Caudate nucleus (tissue), 63 donors: ENCODE measurements at places on chromosomes 7 and 10.

- DNase-seq: no peak
These were observed 2.3 kb downstream of the GLRX3 start for GRCh38 chr10:130138479-130138866.

GRCh38 chr7:71548746-71549145, 416.8 kb downstream of the GALNT17 start:
- DNase-seq: no peak

DNA sequence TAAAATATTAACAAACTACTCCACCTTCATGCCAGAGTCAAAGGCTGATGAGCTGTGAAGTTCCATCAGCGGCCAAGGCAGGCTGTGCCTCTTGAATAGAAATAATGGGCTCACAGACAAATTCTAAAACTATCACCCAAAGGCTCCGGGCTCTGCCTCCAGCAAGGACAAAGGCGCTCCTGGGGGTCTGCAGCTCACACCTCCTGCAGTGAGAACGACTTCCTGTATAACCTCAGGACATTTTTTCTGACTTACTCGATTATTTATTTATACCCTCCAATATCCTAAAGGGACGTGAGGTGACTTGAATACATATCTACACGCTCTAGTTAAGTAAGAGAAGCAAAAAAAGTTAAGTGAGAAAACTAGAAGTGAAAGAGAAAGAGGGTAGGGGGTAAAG, 500.7 kb downstream of the CCSER2 start:
- no peak for DNase-seq

DNA sequence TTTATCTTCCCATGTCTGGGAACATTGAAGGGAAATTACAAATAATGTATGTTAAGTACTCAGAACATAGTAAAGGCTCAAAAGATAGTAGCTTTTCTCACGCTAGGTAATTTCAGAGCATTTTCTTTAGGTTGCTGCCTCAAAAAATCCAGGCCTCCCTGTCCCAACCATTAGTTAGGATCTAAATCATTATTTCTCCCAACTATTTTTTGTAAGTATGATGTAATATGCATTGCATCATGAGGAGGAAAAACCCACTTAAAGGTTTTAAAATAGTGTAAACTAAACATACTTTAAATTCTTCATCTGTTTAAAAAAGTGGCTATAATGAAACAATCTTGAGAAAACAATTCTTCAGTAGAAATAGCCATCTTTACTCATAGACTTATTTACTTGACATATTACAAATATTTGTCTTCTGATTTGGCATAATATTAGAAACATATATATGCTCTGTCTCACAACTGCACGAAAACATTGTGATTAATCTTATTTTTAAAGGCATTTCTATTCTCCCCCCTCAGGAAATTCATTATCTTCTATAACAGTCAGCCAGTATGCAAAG, 329.3 kb downstream of the ELMO1 start:
- DNase-seq: no peak

DNA sequence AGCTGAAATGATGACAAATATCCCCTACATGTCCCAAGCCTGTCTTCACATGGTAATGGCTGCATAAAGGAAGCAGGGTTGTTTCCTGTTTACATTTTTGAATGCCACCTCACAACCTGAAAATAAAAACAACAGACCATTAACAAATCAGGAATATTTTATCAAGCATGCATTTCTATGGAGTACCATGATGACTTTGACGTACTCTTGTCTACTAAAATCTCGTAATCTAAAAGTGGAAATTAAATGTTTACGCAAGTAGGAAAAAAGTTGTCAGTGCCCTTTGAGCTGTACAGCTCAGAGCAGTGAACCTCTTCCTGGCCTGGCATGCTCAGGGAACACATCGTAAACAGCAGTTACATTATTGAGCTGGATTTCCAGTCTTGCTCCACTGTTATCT, 194.1 kb downstream of the INHBA start:
- DNase-seq: no peak

- DNase-seq: no peak
These were observed 684 bp upstream of the HOXA5 start for GRCh38 chr7:27143950-27144780.

DNA sequence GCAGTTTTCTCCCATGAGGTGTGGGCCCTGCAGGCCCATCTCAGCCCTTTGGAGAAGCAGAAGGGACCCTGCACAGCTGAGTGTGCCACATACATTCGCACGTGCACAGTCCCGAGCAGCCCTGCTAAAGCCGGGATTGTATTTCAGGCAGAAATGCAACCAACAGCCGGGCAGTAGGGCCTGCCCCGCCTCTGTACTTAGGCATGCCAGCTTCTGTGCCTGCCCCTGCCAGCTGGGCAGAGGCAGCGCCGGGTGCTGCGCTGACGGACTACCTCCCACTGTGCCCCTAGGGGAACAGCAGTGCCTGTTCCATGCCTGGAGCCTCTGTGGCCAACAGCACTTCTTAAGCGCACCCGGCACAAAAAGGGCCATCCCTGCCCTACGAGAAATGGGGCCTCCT, 170.3 kb downstream of the NEURL1 start:
- DNase-seq: peak; percentile 43

GRCh38 chr7:80410081-80410480, 101.8 kb downstream of the GNAT3 start:
- DNase-seq: no peak

DNA sequence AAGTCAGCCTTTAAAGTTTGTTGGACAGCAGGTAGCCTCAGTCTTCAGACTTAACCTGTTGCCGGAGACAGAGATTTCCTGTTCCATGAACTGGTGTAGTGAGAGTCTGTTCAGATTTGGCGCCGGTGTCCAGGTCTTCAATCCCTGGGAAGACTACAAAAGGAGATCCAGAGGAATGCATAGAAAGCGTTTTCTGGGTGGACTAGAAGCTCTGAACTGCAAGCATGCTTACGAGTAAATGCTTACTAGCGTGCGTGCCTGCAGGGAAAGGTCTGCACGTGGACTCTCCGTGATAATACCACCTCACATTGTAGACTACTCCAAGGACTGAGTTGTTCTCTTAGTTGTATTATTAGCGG, 878 bp downstream of the GLRX3 start:
- DNase-seq: no peak

- no peak for DNase-seq
These were observed 3.1 kb downstream of the AASS start for GRCh38 chr7:122140918-122141317.

DNA sequence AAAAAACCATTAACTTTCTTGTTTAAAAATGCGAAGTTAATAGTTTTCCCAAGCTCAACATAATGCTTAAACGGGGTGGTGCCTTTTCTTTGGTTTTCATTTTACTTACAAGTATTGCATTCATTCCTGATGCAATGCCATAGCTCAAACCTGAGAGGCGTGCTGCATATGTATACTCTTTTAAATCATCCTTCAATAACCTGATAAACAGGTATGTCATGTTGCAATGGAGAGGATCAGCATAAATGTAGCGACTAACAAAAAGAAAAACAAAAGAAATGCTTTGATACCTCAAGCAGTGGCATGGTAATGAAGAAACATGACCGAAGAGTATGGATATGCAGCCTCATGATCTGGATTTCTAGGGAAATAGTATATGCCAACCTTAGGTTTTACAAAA, 95.4 kb downstream of the IDE start:
- no peak for DNase-seq

GRCh38 chr7:150992051-150992640, 1.3 kb downstream of the NOS3 start:
- DNase-seq: no peak

DNA sequence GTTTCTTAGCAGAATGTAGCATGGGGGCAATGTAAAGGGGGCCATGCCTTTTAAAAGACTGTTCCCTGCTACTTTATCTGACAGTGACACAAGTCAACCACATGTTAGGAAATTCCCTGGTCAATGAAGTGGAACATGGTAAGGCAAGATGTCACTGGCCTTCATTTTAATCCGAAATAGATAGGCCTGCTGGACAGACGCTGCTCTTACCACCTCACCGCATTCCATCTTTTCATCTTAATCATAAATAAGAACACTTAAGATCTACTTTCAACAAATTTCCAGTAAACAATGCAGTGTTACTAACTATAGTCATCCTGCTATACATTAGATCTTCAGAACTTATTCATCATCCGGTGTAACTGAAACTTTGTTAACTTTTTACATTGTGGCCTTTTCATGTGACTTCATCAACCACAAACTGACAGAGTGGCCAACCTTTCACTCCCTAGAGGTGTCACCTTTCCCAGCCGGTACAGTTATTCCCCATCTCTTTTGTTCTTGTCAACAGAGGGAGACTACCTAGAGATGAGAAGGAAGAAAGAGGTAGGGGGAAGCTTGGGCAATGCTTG, 15.6 kb downstream of the ASB4 start:
- DNase-seq: no peak

- no peak for DNase-seq
These were observed 251.1 kb upstream of the LRRN3 start for GRCh38 chr7:110839866-110840265.

- no peak for DNase-seq
These were observed 3.5 kb upstream of the FAM20C start for GRCh38 chr7:188727-189500.

DNA sequence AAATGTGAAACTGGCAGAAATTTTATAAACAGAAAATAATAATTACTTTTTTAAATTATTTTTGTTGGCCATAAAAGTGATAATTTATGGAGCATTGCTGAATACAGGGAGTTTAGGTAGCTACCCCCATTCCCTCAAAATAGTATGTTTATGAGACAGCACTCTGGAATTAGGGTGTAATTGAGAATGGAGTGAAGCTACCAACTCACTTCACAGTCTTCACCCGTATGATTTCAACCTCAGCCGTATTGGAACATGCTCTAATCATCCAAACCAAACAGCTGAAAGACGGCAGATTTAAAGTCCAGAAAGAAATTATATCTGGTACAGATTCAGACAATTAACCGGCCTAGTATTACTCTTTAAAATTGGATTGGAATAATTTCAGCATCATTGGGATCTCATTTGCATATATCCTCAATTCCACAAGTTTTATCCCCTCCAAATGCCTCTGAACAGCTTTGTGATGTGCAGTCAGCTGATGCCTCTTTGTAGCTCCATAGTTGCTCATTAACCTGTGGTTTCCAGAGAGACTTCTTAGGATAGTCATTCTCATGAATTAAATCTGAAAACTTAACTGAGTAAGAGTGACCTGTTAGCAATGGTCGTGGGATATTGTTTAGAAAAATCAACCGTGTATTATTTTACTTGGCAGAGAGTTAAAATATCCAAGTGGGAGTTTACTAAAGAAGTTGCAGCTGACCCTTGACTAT, 59.1 kb upstream of the GJD4 start:
- no peak for DNase-seq

GRCh38 chr10:47438857-47439474, 44.9 kb downstream of the ANXA8 start:
- no peak for DNase-seq

DNA sequence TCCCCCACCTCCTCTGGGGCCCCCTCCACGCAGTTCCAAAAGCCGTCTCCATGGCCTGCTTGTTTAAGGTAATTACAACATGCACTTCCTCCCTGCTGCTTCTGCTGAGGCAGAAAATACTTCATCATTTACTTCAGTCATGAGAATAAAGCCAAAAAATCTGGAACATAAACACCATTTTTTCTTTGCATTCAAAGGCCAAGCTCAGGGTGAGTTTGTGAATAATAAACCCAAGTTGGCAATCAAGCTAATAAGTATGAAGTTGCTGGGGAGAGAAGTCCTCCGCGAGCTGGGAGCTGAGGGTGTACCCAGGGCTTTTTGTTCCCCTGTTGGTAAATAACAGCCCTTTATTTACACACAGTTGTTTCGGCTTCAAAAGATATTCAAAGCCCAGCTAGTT, 70.5 kb downstream of the FAM204A start:
- DNase-seq: no peak

DNA sequence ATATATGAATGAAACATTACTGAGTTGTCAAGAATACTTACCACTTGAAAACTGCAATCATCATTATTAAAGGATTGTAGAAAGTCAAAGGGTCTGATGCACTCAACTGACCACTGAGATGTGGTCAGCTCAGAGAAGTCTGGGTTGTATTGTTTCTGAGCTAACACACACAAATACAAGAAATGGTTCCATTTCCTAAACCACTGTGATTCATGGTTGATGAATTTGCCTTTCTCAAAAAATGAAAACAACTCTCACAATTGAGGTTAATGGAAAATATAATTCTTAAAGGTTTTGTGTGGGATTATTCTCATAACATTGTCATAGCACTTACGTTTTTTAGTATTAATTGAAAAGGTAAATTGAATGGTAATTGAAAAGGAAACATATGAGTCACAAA, 45.6 kb upstream of the TAS2R16 start:
- DNase-seq: no peak

DNA sequence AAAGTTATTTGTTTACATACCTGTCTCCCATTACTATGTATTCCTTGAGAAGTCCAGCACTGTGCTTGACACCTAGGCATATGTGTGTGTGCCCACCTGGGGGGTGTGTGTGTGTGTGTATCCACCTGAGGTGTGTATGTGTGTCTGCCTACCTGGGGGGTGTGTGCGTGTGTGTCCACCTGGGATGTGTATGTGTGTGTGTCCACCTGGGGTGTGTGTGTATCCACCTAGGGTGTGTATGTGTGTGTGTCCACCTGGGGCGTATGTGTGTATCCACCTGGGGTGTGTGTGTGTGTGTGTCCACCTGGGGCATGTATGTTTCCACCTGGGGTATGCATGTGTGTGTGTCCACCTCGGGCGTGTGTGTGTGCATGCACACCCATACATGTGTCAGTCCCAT, 603.5 kb downstream of the PHTF2 start:
- DNase-seq: no peak

- no peak for DNase-seq
These were observed 970.9 kb upstream of the LRRN3 start for GRCh38 chr7:110119883-110120581.

- DNase-seq: no peak
These were observed 415.3 kb upstream of the SEMA3D start for GRCh38 chr7:85602196-85602595.

DNA sequence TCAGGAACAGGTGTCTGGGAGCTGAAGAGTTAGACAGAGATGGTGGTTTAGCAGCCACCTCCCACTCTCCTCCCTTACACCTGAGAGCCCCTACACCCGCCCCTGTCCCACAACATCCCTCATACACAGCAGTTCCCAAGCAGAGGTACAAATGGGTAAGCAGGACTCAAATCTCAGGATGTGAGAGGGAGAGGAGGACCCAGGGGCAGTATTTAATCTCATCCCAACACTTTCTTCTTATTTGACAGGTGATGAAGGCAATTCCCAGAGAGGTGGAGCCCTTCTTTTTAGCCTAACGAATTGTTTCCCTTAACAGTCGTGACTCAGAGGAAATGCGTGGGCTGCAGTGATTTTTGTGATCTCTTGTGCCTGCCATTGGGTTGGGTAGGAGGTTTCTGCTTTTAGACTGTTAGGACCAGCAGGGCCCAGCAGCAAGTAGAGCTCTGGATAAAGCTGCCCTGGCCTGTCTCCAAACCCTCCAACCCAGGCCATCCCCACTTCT, 191.3 kb downstream of the HECW1 start:
- DNase-seq: peak; percentile 86
